ENCODE measurements at places on chromosomes 2 and 18. TPM values are rescaled to one million over a fixed set of nuclear protein-coding genes. Genes with fewer than 3 reads are reported as not detected.

- DNase-seq, result no peak
These were observed 9.9 kb downstream of the PLEKHM3 start for GRCh38 chr2:208015475-208015874.

The DSC1 gene
- total RNA-seq, result 0.25 TPM

The CHRNG gene
- total RNA-seq, result not detected

The TMEFF2 gene
- total RNA-seq, result 4.7 TPM

The SCTR gene
- total RNA-seq, result not detected

- no peak for DNase-seq
These were observed 79.1 kb downstream of the INHBB start for GRCh38 chr2:120425014-120425413.

The NAT8 gene
- not detected for total RNA-seq

The ZNF396 gene
- 2.0 TPM for total RNA-seq

The ALLC gene
- total RNA-seq, result not detected

DNA sequence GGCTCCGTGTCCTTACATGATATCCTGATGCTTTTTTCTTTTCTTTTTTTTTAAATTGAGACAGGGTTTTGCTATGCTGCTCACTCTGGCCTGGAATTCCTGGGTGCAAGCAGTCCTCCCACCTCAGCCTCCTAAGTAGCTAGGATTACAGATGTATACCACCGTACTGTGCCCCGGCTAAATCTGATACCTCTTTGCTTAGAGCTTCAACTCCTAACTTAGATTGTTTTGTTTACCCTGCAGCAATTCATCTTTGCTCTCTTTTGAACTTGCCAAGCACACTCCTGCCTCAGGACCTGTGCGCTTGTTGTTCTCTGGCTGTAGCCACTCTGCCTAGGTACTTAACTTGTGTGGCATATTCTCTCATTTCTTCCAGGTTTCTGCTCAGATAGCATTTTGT is 24.5 kb downstream of the RAB10 start:
- no peak for DNase-seq

DNA sequence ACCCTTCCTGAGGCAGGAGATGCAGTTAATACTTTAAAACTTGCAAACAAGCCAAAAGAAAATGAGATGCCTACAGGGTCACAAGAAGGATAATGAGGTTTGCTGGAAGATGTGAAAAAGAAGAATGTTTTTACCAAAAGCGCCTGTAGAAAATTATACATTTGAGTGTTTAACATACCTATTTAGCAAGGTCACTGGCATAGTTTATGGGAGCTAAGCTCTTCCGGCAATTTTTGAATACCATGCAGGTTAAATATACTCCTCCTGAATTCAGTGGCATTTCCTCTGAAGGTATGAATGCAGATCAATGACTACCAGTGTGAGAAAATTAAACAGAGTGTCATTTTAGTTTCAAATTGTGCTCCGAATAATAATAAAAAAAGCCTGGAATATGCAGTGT is 21.2 kb upstream of the MAP3K20 start:
- DNase-seq, result no peak

GRCh38 chr2:190488516-190489233 is 45.8 kb downstream of the NEMP2 start:
- DNase-seq, result no peak

The SIX3 gene
- total RNA-seq, result not detected

- DNase-seq, result peak; percentile 82
These were observed 287.5 kb downstream of the TCF4 start for GRCh38 chr18:55300421-55300935.

The UCN gene
- total RNA-seq, result 1.1 TPM

The MOGAT1 gene
- not detected for total RNA-seq

DNA sequence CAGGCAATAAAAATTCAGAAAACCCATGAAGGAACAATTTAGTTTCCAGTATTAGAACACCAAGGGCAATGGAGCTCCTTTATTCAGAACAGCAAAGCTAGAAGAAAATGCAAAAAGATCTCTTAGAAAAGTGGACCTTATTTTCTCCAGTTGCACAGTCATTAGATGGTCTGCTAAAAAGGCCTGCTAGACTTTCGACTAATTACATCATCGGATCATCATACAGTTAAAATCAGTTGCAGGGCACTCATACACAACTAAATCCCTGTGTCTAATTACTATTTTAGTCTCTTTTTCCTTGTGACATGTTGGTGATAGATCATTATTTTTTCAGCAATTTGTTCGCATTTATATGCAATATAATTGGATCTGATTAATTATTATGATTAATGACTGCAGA is 425.3 kb downstream of the NR4A2 start:
- DNase-seq, result no peak

DNA sequence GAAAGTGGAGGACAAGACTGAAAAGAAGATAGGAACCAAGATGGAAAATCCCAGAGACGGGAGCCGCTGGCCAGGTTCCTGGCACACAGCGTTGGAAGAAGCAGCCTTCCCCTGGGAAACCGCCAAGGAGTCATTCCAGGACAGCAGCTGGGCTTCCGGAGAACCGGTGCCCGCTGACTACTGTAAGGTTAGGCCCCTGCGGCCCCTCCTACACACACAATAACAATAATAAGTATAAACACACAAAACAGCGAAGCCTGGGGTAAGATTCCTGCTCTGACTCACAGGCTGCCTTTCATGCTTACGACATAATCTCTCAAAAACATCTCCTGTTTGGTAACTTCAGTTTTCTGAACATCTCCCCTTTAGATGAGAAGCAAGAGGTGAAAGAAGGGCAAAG is 28.1 kb upstream of the MYCN start:
- DNase-seq, result no peak

The APLF gene
- total RNA-seq, result 6.8 TPM

DNA sequence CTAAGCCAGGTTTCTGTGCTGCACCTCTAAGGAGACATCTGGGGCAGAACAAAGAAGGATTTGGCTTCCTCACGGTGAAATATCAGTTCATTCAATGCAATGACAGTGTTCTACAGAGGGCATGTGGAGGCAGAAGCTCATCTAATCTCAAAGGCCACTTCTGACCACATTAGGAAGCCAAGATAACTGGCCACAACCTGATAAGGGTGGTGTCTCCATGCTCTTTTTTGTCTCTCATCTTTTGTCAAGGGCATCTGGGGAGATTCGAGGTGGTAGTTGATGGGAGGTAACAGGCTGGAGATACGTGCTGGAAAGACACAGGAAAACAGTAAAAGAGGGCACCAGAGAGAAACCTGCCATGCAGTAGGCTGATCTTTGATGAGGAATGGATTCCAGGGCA is 303.9 kb downstream of the LRATD1 start:
- DNase-seq, result no peak

DNA sequence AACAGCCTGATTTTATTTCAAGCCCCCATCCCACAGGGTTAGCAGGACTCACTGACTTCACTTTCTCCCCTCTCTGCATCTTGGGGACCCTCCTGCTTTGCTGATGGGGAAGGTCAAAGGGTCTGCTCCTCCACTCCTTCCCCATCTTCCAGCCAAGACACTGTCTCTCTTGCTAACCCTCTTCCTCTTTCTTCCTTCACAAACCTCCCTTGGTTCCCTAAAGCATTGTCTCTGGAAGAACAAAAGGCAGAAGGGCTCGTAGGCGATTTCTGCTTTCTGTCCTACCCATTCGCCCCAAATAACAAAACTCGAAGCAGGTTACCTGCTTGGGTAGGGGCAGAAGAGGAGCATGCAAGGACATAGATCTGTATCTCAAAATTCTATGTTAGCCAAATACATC is 5.5 kb upstream of the SLC4A3 start:
- DNase-seq, result no peak

The ADGRF3 gene
- total RNA-seq, result 0.09 TPM

DNA sequence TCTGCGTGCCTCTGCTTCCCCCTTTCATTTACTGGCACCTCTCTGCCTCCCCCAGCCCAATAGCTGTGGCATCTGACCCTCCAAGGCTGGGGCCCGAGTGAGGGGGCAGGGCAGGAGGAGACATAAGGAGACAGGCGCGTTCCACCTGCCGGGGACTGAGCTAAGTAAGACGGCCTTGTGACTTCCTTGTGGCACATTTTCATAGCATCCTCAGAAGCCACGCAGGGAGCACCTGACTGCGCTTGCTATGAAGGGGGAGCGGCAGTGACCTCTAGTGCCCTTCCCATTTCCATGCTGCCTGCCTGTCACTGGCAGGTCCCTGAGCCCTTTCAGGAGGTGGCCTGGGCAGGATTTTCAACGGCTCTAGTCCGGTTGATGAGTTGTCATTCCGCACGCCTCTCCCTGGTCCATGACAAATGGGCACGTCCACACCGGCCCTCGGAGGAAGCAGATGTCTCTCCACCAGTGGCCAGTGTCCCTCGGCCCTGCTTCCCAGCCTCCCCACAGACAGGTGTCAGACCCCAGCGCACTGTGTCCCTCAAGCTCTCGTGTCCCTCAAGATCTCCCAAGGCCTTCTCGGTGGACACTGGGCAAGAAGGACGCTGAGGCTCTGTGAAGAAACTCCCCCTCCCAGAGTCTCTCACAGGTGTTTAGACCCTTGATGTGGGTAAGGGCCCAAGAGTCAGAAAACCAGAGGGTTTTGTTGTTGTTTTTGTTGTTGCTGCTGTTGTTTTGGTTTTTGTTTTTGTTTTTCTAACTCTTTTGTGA is 42.7 kb downstream of the CYP26B1 start:
- DNase-seq, result no peak

DNA sequence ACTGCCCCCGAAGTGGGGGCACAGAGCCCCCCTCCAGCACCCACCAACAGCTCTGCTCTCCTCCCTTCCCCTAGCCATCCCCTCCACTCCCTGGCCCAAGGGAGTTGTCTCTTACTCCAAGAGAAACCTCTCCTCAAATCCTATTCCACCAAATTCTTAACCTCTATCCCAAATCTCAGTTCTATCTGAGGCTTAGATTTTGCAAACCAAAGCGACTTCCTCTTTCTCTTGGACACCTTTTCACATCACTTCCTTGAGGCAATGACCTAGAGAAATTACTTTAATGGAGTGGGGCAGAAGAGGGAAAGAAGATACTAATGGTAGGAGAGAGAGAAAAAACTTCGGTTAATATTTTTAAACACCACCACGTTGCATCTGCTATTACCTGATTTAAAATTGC is 167.2 kb downstream of the SS18 start:
- no peak for DNase-seq

DNA sequence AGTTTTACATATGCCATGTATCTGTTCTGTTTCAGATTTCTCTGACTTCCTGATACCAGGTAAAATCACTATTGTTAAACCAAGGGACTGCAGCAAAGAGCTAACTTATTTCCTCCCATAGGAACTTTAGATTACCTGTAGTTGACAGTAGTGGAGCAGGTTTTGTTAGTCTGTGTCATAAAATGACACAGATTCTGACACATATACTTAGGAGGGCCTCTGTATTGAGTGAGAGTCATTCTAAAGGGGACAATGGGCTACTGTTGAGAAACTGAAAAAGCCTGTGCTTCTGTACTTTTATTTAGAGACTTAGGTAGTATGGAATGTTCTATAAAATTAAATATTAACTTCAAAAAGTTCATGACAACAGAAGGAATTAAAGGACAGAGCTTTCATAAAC is 48.2 kb downstream of the KCMF1 start:
- DNase-seq, result no peak

The LHCGR gene
- not detected for total RNA-seq

The FBXO48 gene
- 0.99 TPM for total RNA-seq

- DNase-seq, result no peak
These were observed 95.1 kb upstream of the WDSUB1 start for GRCh38 chr2:159381574-159381973.

The STK17B gene
- 50.5 TPM for total RNA-seq

GRCh38 chr2:228866781-228867180 is 404.3 kb downstream of the PID1 start:
- no peak for DNase-seq

The ITPRIPL1 gene
- total RNA-seq, result 3.4 TPM

DNA sequence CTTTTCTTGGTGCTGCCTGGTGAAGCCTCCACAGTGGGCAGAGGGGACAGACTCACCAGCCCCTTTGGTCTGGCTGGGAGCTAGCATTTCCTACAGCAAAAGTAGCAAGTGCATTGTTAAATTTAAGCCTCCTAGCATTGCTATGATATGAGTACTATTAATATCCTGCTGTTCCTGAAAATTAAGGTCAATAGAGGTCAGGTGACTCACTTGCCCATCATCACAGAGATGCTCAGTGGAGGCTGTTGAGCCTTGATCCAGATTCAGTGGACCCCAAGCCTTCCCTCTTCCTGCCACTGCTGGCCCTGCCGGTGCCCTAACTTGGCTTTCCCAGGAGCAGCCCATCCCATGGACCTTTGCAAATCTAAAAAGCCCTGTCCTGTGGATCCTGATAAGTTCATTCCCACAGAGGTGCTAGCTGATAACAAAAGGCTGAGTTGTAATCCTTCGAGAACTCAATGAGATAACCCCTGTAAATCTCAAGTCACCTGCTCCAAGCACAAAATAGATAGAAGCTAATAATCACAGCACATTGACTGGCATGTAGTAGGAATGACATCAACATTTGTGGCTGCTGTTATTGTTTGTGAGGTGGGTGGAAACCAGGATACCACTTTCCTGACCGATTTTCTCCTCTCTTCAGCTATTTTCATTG is 84.4 kb downstream of the THNSL2 start:
- no peak for DNase-seq

The PIEZO2 gene
- 1.6 TPM for total RNA-seq

GRCh38 chr18:31093294-31093693 is 8.9 kb downstream of the DSC2 start:
- no peak for DNase-seq

The KCNJ13 gene
- not detected for total RNA-seq

The GEN1 gene
- 51.2 TPM for total RNA-seq

The KCNE4 gene
- total RNA-seq, result 22.2 TPM

DNA sequence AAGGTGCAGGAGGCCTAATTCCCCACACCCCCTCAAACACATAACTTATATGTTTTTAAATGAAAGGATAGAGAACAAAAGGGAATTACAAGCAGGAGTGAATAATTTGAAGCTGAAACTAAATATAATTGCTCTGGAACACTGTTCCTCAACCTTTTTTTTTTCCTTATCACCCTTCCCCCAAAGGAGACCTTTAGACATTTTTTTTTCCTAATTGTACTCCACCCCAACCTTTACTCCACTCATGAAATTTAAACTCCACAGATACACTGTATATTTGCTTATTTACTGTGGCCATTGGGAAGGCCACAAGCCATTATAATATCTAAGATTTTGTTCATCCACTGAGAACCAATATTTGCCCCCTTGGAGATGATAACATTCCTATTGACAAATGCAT is 45.4 kb upstream of the PELI1 start:
- no peak for DNase-seq

The CD207 gene
- not detected for total RNA-seq

- DNase-seq, result no peak
These were observed 162.1 kb upstream of the TTC39C start for GRCh38 chr18:23852236-23853045.

DNA sequence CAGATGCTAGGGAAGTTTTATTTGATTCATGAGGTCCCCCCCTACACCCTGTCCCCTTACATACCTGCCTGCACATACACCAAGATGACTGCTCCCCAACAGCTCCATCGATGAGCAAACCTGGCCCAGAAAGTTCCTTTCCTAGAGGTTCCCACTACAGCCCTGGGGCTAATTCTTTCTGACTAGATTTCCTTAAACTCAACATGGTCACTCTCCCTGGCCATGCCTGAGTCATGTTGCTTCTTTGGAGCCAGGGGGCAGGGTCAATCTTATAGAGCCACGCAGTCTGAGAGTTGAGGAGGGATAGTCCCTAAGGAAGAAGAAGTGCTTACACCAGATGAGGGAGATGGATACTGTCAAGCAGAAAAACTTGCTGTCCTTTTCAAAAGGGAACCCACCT is 67.7 kb upstream of the GLI2 start:
- no peak for DNase-seq

All from fibroblast of the aortic adventitia (primary cell).